ENCODE measurements at places on chromosomes 2 and 18.
A peak's percentile ranks its signal among the peaks of the same experiment; 100 is the strongest.

DNA sequence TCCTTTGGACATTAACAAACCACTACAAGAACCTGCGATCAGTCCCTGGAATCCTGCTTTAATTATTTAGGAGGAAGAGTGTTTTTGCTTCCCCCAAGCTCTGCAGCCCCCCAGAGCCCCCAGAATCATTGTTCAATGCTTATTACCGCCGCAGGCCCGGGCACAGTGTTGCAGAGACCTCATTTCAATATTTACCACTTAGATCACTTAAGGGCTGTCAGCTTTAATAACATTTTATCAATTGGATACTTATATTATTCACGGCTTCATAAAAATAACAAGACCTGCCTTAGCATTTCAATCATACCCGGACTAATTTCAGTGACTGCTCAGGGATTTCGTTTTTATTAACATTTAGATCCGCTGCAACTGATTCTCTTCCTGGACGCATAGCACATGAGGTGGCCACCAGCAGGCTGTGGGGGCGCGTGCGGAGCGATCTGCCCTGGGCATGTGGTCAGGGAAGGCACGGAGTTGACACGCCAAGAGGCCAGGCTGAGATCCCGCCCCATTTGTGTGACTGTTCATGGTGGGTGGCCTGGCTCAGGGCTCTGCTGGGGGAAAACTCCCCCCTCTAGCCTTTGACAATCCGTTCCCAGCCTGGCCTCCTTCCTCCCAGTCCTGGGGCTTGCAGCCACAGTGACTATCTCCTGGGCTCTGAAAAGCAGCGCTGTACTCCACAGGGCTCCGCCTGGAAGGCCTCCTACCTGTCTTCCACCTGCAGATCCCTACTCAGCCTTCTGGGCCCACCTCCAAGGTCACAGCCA lies 267.6 kb downstream of the SRBD1 start:
- no peak for DNase-seq

DNA sequence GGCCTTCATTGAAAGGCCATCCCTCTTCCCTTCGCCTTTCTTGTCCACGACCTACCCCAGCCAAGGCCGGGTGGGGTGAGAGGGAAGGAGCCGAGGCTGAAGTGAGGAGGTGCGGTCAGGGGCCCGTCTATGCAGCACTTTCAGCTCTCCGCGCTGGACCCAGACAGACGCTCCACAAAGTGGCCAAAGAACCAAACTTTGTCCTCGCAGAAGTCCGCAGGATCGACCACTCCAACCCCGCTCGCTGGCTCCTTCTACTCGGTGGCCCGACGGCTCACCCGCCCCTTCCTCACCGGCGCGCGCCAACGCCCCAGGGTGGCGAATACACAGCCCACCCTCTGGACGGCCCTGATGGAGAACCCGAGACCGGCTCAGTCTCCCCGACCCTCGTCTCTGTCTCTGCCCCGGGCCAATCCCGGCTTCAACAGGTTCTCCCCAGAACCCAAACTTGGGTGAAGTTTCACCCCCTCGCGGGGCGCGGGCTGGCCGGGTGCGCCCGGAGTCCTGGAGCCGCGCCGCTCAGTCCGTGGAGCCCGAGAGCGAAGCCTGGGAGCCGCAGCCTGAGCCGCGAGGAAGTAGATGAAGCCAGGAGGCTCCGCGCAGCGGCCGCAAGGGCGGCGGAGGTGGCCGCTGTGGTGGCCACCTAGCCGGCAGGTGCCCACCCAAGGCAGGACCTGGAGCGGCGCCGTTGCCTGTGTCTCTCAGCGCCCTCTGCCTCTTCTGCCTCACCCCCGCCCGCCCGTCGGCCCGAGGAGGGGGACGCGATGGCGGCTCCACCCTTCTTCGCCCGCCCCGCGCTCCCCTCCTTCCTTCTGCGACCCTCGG lies 26.7 kb upstream of the ALPP start:
- no peak for DNase-seq

- DNase-seq, result no peak
Observed at GRCh38 chr2:96099861-96100798, 16.2 kb downstream of the ADRA2B start.

GRCh38 chr2:23554054-23554697 lies 169.2 kb downstream of the KLHL29 start:
- no peak for DNase-seq

GRCh38 chr2:60550178-60550983 lies 3.1 kb downstream of the BCL11A start:
- peak; percentile 76 for DNase-seq

DNA sequence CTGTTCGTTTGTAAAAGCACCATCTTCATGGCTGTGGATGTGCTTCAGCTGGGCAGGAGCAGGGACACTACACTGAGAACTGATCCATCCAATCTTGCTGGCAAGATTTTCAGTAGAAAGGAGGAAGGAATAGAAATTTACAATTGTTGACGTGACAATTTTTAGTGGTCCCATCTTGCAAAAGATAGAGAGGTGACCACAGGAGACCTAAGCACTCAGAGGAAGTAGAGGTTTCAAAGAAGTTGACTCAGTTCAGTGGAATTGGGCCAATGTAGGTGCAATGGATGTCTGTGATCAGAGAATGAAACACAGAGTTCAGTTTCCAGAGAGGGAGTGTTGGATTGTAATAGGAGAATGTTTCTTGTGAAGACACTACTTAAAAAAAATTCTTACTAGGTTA lies 1.4 kb downstream of the UGT1A5 start:
- no peak for DNase-seq

GRCh38 chr18:21257386-21257785 lies 15.4 kb downstream of the GREB1L start:
- DNase-seq, result no peak

DNA sequence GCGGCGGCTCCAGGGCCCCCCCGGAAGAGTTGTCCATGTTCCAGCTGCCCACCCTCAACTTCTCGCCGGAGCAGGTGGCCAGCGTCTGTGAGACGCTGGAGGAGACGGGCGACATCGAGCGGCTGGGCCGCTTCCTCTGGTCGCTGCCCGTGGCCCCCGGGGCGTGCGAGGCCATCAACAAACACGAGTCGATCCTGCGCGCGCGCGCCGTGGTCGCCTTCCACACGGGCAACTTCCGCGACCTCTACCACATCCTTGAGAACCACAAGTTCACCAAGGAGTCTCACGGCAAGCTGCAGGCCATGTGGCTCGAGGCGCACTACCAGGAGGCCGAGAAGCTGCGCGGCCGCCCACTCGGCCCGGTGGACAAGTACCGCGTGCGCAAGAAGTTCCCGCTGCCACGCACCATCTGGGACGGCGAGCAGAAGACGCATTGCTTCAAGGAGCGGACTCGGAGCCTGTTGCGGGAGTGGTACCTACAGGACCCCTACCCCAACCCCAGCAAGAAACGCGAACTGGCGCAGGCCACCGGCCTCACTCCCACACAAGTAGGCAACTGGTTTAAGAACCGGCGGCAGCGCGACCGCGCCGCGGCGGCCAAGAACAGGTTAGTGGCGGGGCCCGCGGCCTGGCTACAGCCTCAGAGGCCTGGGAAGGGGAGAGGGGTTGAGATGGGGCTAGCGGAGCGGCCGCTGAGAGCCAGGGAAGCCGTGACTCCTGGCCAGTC lies 965 bp downstream of the SIX3 start:
- DNase-seq, result no peak

DNA sequence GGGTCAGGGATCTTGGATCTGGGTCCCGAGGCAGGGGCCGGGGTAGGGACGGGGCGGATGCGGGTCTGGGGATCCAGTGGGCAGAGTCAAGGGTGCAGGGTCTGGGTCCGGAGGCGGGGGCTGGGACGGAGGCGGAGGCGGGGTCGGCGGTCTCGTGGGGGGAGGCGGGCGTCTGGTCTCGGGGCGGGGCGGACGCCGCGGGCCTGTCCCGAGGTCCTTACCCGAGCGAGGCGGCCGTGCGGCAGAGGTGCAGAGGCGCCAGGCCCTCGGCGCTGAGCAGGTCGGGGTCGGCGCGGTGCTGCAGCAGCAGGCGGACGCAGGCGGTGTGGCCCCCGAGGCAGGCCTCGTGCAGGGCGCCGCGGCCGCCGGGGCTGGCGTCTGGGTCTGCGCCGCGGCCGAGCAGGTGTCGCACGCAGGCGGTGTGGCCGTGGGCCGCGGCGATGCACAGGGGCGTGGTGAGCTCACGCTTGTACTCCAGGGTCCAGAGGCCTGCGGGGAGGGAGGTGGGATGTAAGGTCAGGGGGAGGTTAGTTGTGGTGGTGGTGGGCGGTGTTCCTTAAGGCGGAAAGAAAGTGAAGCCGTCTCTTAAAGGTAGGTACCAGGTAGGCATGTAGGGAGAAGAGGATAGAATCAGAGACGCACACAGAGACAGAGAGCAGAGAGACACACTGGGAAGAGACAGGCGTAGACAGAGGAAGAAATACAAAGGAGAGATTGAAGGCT lies 26.6 kb downstream of the ASB18 start:
- DNase-seq, result no peak

DNA sequence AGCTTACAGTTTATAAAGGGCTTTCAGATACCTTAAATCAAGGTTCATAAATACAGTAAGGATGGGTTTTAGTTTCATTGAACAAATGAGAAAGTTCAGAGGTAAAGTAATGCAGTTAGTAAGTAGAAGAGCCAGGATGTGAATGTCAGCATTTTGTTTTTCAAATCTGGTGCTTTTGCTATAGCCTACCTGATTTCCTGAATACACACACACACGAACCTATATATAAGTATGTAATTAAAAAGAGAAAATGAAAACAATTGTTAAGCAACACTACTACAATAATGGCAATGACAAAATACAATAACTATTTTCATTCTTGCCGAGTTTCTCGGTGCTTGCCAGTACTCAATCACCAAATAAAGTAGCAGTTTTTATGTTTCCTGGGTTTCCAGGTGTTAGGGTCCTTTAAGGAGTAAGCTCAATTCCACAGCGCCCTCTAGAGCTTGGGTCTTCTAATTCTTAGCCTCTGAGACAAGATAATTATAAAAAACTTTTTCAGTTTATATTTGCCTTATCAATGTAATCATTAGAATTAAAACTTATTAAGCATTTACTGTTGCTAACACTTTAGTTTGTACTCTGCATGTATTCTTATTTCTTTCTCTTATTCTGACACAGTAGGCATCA lies 512.9 kb upstream of the ACVR2A start:
- DNase-seq, result peak; percentile 4

- no peak for DNase-seq
Observed at GRCh38 chr2:28905533-28905932, 11.1 kb downstream of the WDR43 start.

DNA sequence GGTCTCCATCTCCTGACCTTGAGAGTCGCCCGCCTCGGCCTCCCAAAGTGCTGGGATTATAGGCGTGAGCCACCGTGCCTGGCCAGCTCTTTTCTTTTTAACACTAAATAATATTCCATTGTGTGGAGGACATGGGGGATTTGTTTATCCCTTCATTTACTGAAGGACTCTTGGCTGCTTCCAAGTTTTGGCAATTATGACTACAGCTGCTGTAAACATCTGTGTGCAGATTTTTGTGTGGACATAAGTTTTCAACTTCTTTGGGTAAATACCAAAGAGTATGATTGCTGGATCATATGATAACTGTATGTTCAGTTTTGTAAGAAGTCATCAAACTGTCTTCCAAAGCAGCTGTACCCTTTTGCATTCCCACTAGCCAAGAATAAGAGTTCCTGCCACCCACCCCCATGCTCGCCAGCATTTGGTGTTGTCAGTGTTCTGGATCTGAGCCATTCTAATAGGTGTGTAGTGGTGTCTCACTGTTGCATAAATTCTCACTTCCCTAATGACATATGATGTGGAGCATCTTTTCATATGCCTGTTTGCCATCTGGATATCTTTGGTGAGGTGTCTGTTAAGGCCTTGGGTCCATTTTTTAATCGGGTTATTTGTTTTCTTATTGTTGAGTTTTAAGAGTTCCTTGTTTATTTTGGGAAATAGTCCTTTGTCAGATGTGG lies 52.2 kb downstream of the TNFRSF11A start:
- no peak for DNase-seq

- no peak for DNase-seq
Observed at GRCh38 chr2:117537032-117537431, 277.5 kb upstream of the DDX18 start.

- no peak for DNase-seq
Observed at GRCh38 chr18:59340817-59341216, 18.2 kb downstream of the LMAN1 start.

GRCh38 chr18:21998486-21998885 lies 170.9 kb upstream of the GATA6 start:
- no peak for DNase-seq

GRCh38 chr2:230327418-230328154 lies 593 bp downstream of the SP140L start:
- DNase-seq, result no peak

GRCh38 chr2:139271149-139271548 lies 491.0 kb upstream of the NXPH2 start:
- DNase-seq, result no peak

- DNase-seq, result no peak
Observed at GRCh38 chr2:11325961-11326676, 18.3 kb downstream of the ROCK2 start.

DNA sequence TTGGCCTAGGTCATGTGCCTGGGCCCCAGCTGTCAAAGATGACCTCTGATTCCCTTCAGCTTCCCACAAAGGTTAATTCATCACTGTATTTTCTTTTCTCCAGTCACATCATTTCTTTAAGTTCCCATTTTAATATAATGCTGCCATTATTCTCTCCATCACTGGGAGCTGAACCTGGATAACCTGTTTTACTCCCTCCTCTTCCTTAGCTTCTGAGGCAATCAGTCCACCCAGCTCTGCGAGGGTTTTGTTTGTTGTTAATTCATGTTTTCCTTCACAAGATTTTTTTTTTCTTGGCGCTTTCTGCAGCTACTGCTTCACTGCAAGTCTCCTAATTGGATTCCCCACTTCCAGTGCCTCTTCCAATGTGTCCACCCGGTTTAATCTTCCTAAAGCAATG lies 5.1 kb upstream of the EML4 start:
- DNase-seq, result no peak

DNA sequence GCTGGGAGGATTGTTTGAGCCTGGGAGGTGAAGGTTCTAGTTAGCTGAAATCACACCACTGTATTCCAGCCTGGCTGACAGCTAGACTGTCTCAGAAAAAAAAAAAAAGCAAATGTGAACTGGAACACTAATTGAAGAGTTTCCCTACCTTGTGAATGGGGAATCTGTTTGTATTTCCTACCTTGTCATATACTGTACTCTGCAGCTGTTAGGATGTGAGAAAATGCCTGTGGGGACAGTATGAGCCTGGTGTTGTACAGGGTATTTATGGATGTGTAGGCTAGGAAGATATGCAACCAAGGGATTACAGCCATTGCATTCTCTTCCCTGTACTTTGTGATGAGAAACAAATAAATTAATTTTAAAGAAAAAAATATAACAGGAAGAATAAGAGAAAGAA lies 113.3 kb upstream of the FAM117B start:
- no peak for DNase-seq

GRCh38 chr2:25342372-25343186 lies 854 bp upstream of the DNMT3A start:
- peak; percentile 74 for DNase-seq

DNA sequence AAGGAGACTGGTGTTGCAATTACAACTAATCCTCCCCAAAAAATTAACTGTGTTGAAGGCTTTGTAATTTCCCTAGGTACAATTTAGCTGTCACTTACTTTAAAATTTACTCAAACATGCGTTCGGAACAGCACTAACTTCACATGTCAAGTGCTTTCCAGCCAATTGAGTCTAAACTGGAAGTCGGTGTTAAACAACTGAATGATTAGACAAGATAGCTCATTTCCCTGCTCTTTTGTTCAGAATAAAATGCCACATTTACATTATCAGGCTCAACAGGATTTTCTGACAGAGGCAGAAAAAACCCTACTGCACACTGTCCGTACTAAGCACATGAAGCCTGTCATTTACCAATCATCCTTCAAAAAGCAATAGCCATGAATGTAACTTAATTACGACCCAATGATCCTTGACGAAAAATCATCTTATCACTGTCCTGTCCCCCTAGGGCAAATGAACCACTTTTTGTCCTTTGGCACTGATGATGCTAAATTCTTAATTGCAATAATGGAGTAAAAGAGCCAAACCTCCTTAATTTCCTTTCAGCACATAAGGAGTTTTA lies 56.0 kb downstream of the LRPPRC start:
- no peak for DNase-seq

Measured in NCI-H510A treated with DMSO at 0.1 percent for 48 hours (cell line).